Dermis blood vessel endothelial cell (primary cell): ENCODE measurements at places on chromosomes 13 and 19. TPM values are rescaled to one million over a fixed set of nuclear protein-coding genes. Genes with fewer than 3 reads are reported as not detected.

Gene RANBP3
- 39.0 and 51.2 TPM in 2 replicates for total RNA-seq

Gene FBXL12
- total RNA-seq, result 15.1 and 16.1 TPM in 2 replicates

- DNase-seq, result peak; percentile 76
These were observed at the start of gene CCDC106 for GRCh38 chr19:55647732-55648584. TSS of gene CCDC106 (plus strand) at chr19:55648212. CDS start at chr19:55649047, 835 bp downstream.

DNA sequence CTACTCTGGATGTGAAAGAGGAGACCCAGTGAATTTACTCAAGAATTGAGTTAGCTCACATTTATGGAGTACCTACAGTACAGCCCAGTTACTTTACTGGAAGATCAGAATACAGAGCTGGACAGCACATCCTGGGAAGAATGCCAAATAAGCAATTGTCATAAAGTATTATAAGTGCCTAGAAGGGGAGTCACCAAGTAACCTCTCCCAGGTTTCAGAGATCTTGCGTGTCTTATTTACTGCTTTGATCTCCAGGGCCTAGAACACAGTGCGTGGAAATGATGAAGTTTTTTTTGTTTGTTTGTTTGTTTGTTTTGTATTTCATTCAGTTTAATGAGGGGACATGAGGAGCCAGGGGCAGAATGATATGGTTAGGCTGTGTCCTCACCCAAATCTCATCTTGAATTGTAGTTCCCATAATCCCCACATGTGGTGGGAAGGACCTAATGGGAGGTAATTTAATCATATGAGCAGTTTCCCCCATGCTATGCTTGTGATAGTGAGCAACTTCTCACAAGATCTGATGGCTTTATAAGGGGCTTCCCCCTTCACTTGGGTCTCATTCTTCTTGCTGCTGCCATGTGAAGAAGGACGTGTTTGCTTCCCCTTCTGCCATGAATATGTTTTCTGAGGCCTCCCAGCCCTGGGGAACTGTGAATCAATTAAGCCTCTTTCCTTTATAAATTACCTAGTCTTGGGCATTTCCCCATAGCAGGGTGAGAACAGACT is 5.2 kb downstream of the GARRE1 start:
- DNase-seq, result peak; percentile 32

GRCh38 chr19:31629579-31630363 is 280.5 kb upstream of the TSHZ3 start:
- no peak for DNase-seq

GRCh38 chr13:113275387-113275786 is 21.7 kb upstream of the LAMP1 start:
- peak; percentile 78 for DNase-seq

- DNase-seq, result no peak
These were observed 616 bp downstream of the CDX2 start for GRCh38 chr13:27968316-27969081.
